Right hindlimb (tissue), 1 donor: ENCODE measurements at places on chromosomes 6 and 20.

- DNase-seq, result no peak
Measured at GRCh38 chr6:124757560-124757959, 204.7 kb upstream of the RNF217 start.

DNA sequence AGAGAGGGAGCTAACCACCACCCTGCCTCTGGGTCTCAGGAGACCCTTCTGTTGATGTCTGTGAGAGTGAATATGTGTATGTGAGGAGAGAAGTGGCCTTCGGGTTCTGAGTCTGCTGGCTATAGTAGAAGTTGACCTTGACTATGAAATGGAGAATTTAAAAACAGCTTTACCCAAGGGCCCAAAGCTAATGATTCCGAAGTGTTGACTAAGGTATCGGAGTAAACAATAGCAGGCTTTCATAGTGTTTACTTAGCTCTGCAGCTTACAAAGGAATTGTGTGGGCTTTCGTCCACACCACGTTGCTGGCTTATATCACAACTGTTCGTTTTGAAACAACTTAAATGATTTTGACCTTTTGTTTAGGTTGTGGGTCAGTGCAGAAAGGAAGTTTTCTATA is 126.5 kb upstream of the JAG1 start:
- DNase-seq, result no peak

DNA sequence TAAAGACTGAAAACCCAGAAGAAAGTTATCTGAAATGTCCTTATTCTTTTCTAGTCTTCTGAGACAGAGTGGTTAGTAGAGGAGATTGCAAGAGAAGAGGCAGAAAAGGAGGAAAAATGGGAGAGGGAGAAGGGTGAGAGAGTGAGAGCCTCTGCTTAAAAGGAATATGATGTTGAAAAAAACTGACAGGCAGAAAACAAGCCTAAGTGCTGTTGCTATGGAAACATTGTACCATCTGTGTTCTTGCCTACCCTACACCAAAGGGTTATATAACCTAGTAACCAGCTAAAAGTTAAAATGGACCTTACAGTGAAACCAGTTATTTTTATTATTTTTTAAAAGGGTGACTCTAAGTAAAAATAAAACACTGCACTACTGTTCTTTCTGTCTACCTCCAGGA is 28.3 kb upstream of the SH3BGRL2 start:
- DNase-seq, result no peak

- DNase-seq, result no peak
Measured at GRCh38 chr6:146905181-146905704, 299.0 kb upstream of the STXBP5 start.

- no peak for DNase-seq
Measured at GRCh38 chr6:136706430-136706829, 85.8 kb downstream of the MAP3K5 start.

DNA sequence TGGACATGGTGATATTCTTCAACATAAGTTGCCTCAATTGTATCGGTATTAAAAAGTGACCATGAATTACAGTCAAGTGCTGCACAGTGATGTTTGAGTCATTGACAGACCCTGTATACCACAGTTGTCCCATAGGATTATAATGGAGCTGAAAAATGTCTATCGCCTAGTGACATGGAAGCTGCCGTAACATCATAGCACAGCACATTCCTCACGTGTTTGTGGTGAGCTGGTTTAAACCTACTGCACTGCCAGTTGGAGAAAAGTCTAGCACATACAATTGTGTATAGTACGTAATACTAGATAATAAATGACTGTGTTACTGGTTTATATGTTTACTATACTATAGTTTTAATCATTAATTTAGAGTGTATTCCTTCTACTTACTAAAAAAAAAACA is 150.2 kb downstream of the CDH26 start:
- no peak for DNase-seq

- no peak for DNase-seq
Measured at GRCh38 chr6:71326611-71327010, 38.0 kb downstream of the OGFRL1 start.

DNA sequence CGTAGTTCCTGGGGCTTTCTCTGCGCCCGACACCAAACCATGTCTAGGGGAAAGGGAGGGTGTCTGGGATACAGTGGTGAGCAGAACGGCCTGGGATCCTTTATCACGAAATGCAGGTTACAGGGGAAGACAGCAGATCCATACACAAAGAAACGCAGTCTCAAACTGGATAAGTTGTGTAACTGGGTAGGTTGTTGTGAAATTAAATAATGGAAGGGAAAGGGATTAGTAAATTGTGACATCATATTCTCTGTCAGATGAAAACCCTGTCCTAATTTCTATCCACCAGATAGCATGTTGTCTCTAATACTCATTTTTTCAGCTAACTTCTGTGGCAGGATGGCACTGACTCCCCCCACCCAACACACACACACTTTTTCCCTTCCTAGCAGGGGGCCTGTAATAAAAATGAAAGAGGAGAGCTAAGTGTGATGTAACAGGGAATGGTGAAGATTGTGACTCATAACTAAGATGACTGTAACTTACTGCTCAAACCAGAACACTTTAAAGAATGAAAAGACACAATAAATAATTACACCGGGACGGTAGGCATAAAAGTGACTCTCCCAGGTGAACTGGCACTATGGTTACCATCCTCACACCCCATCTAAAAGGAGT is 769 bp upstream of the TRPC4AP start:
- no peak for DNase-seq

DNA sequence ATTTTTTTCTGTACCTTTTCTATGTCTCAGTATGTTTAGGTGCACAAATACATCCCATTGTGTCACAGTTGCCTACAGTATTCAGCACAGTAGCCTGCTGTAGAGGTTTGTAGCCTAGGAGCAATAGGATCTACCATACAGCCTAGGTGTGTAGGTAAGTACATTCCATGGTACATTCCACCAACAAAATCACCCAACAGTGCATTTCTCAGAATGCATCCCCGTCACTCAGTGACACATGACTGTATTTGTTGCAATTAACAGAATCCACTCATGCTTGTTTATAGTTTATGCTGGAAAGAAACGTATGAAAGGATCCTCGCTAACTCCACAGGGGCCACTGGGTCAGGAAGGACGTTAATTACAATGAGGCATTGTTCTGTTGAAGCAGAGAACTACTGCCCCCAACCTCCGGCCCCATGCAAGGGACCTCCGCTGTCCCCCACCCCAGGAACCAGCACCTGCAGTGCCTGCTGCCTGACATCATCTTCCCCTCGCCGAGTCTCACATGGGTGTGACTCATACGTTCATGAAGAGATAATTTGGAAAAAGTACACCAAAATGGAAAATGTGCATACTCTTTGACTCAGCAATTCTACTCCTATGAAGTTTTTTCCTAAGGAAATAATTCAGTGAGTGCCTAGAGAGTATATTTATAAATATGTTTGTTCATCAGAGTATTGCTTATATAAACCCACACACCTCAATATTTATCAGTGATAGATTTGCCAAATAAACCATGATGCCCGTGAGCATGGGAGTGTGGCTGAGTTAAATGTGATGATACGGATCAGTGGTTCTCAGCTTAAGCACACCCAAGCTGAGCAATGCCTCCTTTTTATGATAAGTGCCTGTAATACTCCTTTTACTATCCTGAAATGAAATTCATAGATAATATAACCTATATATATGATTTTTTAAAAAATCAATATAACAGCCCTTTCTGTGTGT is 156.4 kb upstream of the ECI2 start:
- DNase-seq, result no peak

DNA sequence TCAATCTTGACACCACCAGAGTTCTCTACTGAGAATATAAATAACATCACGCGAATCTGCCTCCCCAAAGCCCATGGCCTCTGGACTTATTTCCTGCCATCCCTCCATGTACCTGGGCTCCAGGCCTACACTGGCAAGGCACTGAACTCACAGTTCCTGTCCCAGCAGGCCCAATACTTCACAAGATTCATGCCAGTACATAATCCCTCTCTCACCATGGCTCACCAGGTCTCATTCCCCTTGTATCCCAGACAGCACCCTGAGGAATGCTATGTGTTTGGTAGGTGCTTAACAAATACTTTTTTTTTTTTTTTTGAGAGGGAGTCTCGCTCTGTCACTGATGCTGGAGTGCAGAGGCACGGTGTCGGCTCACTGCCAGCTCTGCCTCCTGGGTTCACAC is 1.9 kb downstream of the KIF16B start:
- DNase-seq, result no peak

- DNase-seq, result peak; percentile 35
Measured at GRCh38 chr6:35601331-35602132, 87.2 kb downstream of the FKBP5 start.

DNA sequence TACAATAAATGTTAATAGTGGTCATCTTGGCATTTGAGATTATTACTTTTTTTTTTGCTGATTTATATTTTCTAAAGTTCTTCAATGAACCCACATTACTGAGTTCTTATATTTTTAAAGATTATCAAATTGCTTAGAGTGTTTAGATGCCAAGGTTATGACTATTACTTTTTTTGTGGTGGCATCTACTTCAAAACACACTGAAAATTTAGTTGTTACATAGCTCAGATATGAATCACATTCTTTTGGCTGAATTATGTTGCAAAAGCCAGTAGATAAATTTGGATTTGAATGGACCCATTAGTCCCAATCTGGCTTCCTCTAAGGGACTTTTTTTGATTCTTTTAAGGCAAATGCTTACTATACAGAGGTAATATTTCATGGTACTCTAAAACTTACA is 8.9 kb downstream of the UTRN start:
- DNase-seq, result no peak

GRCh38 chr6:42260972-42261371 is 43.3 kb upstream of the MRPS10 start:
- DNase-seq, result no peak

DNA sequence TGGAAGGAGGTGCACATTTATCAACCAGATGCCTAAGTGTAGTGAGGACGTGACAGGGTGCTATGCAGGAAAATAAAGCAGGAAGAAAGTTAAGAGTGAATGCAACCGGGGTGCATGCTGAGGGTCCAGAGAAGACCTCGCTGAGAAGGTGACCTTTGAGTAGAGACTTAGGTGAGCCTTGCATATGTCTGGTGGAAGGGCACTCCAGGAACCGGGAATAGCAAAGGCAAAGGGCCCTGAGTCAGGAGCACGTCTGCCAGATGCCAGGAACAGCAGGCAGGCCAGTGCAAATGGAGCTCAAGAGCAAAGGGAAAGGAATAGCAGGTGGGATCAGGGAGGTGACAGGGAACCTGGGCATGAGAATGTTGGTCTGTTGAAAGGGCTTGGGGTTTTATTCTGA is 445.5 kb downstream of the PREX1 start:
- no peak for DNase-seq

DNA sequence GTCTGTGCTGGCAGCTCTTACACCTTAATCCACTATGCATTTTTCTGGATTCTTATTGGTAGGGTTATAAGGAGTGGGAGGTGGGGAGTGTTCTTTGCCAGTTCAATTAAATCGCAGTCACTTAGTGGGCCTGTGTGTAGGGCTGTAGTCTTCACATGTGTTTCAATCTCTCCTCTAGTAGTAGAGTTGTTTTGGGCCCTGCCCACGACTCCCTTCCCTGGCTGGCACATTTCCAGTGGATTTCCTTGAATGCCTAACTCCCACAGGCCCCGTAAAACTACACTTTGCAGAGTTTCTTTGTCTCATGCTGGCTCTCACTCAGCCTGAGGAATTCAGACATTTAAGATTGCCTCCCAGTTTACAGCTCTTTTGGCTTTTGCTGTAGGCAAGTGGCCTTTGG is 414.0 kb upstream of the OPRM1 start:
- peak; percentile 88 for DNase-seq

GRCh38 chr6:163840880-163841279 is 426.4 kb downstream of the QKI start:
- no peak for DNase-seq

GRCh38 chr6:159376516-159377158 is 207.4 kb downstream of the FNDC1 start:
- no peak for DNase-seq

DNA sequence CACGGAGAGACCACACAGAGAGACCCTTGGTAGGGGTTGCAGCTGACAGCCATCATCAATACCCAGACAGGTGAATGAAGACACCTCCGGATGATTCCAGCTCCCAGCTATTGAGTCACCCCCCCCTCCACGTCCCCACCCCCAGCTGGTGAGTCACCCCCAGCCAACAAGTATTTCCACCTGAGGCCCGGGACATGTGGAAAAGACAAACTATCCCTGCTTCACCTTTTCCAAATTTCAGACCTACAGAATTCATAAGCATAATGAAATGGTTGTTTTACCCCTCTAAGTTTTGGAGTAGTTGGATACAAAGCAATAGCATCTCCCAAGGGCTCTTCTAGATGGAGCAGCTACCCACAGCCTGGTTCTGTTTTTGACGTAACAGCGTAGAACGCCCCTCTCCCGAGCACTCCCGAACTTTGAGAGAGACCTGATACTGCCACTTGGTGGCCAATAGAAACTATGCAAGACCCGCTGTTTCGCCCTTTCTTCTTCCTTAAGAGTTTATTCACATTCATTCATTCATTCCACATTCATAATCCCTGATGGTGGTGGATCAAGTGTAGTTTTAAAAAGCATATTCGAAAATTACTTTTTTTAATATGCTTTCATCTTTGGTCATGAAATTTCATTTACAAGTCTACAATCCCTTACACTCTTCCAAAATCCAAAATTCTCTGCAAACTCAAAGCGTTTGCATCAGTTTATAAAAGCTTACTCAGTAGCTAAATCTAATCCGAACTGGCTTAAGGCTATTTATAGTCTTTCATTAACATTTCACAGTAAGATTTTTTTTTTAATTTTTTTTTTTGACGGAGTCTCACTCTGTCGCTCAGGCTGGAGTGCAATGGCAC is 15.1 kb upstream of the PPP1R16B start:
- DNase-seq, result no peak
